ENCODE measurements at places on chromosomes 7 and 10.

DNA sequence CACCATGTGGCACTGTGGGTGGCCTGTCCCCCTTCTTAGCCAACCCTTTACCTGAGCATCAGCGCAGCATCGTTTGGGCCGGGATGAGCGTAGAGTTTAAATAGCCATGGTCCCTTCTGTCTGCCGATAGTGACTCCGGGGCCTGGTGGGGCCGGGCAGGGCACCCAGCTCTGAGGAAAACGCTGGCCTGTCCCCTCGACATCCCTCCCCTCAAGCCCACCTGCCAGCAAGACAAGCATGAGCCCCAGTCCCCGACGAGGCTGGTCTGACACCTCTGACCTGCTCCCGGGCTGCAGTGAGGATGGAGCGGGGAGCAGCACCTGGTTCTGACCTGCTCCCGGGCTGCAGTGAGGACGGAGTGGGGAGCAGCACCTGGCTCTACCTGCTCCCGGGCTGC, 31.1 kb upstream of the CNPY1 start:
- no peak for DNase-seq

GRCh38 chr7:75575488-75576121, 83.5 kb downstream of the SPDYE5 start:
- DNase-seq = no peak

DNA sequence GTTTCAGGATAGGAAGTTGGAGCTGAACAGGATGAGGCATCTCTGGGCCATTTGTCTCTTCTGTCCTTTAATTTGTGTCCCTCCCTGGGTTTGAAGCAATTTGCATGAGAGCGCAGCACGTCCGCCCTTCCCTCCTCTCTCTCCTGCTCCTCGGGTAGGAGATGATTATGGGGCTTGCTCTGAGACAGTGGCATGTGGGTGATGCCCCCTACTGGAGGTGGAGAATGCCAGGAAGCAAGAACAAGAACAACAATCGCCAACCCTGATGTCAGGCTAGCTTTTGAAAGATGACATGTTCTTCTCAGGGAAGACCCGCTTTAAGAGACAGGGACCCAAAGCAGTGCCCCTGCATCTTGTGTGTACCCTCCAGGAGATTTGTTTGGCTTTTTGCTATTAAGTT, 63.9 kb upstream of the LOXL4 start:
- no peak for DNase-seq

- no peak for DNase-seq
Observed at GRCh38 chr10:127804696-127805095, 67.7 kb downstream of the FOXI2 start.
